ENCODE measurements at places on chromosomes 3 and 15. TPM values are rescaled to one million over a fixed set of nuclear protein-coding genes. Genes with fewer than 3 reads are reported as not detected.
A peak's percentile ranks its signal among the peaks of the same experiment; 100 is the strongest.

Gene LMAN1L
- 0.39 TPM for total RNA-seq

DNA sequence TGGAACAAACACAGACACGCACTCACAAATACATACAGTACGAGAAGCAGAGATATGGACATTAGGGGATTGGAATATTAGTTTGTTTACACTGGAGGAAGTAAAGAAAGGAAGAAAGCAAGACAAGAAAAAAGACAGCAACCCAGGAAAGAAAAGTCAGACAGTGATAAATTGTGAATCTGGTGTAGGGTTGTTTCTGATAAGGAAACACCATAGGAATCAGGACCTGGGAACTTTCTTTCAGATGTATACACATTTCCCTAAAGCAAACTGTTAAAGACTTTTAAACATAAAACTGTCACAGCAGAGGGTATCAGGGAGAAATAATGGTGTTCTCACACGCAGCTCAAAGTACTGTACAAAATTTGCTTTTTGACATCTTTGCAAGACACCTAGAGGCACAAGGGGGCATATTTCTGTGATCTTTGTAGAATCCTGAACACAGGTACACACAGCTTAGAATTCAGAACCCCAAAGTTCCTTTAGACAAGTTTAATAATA, 153.7 kb downstream of the TUSC7 start:
- no peak for DNase-seq

- DNase-seq: no peak
These were observed 2.6 kb downstream of the SLC15A2 start for GRCh38 chr3:121896823-121897222.

DNA sequence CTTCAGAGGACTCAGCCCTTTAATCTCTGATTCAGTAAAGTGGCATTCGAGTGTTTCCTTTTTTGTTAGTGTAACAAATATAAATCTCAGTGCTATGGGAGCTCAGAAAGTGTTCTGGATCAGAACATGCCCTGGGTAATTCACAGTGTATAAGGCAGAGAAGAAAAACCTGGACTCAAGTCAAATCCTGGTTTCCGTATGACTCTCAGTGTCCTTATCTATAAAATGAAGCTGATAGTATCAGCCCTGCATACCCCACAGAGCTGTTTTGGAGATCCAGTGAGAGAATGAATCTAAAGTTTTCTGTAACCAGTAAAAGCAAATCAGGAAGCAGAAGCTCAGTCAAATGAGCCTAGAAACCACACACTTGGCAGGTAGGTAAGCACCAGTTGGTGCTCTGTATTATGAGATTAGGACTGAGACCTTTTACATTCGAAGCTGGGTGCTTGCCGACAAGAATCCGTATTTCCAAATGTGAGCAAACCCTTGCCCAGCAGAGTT, 67.2 kb downstream of the IL1RAP start:
- no peak for DNase-seq

Gene CTSH
- total RNA-seq: 32.8 TPM

- no peak for DNase-seq
These were observed 65.7 kb downstream of the CMTM8 start for GRCh38 chr3:32303977-32304881.

Gene GTF2E1
- total RNA-seq: 30.2 TPM

- no peak for DNase-seq
These were observed 1444.5 kb upstream of the CADM2 start for GRCh38 chr3:83514130-83514914.

DNA sequence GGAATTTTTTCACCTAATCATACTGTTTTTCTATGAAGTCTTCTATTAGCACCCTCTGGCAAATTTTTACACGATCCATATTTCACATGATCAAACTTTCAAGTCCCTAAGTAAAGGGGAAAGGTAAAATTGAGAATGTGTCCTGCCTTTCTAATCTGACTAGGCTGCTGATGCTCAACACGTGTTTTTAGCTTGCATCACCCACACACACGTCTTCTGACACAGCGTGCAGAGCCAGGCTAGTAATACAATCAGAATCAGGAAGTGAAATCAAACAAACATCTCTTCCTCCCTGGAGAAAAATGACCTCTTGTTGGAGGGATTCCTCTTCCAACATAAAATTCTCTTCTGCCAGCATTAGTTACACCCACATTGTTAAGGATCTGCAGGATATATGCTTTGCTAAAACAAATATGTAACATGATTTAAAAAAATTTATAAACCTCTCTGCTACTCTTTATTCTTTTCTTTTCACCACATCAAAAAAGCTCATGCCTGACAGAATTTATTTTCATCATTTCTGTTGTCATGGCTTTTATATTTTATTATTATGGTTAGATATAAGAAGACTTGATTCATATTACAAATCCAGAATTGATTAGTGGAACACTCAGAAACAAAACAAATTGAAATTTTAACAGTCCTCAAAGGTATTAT, 122.4 kb downstream of the RAP2B start:
- DNase-seq: peak; percentile 54

Gene EOMES
- total RNA-seq: 4.8 TPM

DNA sequence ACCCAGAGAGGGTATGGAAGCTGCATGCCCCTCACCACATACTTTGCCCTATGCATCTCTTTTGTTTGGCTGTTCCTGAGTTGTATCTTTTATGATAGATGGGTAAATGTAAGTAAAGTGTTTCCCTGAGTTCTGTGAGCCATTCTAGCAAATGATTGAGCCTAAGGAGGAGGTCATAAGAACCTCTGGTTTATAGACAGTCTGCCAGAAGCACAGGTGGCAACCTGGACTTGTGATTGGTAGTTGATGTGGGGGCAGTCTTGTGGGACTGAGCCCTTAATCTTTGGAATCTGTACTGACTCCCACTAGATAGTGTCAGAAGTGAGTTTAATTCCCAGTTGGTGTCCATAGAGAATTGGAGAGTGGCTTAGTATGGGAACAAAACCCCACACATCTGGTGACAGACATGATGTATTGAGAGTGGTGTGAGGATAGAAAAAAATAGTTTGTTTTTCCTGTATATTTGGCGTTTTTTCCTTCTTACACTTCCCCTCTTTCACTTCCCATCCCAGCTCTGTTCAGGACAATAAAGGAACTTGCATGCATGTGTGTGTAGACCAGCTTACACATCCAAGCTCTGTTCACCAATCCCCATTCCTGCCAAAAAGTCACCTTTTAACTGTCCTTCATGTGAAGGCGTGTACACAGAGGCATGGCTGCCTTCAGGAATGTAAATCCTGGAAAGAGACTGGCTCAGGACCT, 38.1 kb upstream of the SPPL2A start:
- DNase-seq: no peak

DNA sequence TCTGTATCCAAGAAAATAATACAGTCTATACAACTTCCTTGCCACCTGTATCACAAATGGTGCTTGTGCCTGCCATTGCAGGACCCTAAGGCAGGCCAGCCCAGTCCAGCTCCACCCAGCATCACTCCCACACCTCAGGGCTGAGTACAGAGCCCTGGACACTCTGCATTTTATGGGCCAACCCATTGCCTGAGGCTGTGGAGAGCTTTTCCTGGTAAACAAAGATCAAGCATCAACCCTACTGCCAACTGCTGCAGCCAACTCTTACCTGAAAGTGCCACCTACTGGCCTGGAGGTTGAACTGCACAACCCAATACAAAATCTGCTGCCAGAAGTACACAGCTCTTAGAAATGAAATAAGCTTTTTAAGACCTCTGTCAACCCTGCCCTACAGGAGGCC, 1082.2 kb downstream of the NAALADL2 start:
- no peak for DNase-seq

- no peak for DNase-seq
These were observed 211.4 kb upstream of the SETMAR start for GRCh38 chr3:4091786-4092185.

DNA sequence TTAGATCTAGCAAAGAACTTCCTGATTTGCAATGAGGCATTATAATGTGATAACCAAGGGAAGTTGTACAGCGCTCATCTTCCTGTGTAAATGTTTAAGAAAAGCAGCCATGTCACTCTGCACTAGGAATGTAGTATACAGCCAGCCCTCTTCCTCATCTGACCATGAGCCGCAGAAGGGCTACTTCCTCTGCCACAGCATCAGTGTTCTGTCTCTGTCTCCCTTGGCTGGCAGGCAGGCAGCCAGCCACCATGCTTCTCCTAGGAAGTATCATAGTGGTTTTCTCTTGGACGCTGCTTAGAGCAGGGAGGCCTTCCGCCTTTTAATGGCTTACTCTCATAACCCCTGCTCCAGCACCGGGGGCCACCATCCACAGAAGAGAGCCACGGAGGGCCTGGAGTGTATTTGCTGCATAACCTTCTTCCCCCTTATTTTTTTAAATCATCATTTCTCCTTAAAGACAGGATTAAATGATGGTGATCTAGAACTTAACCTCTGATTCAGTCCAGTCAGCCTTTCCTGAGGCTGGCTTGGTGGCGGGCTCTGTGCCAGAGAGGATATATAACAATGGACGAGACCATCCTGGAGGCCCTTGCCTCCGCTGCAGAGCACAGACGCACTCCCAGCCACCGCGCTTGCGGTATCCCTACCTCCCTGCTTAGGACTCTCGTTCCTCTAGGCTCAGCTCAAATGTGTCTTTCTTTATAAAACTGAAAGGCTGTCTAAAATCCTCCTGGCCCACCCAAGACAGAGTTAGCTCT, 57.3 kb upstream of the PLXNA1 start:
- DNase-seq: no peak

Gene RBPMS2
- total RNA-seq: not detected

DNA sequence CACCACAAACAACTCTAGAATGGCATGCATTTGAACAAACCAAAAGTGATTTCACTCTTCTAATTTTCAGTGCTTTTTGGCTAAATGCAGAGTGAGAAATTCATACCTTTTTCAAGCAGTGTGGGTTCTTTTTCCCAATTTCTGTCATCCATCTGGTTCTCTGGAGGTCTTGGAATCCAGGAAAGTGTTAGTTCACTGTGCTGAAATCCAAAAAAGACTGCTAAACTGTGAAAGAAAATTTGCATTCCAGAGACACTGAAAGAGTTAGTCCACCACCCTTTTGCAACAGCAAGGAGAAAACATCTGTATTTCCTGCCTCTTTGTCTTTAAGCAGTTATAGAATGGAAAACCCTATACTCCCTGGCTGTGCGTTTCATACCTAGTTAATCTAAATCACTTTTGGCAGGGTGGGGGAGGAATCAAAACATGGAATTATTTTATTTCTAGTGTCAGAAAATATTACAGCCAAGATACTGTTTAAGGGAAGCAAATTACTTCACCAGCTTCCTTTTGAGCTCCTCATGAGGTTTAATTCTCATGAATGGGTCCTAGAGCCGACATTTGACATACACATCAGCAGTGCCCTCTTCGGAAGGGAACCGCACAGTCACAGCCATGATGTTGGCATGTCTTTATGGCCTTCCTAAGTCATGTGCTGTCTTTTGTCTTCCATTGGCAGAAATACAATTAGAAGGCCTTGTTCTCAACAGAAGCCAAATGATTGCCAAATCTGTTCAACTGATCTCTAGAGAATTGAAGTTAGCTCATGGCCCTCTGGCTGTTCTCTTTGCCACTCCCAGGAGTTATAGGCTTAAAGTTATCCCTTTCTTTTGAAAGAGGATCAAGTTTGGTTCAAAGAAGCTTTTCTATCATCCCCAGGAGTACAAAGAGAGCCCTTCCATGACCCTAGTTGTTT, 317.7 kb upstream of the TPRG1 start:
- DNase-seq: no peak

DNA sequence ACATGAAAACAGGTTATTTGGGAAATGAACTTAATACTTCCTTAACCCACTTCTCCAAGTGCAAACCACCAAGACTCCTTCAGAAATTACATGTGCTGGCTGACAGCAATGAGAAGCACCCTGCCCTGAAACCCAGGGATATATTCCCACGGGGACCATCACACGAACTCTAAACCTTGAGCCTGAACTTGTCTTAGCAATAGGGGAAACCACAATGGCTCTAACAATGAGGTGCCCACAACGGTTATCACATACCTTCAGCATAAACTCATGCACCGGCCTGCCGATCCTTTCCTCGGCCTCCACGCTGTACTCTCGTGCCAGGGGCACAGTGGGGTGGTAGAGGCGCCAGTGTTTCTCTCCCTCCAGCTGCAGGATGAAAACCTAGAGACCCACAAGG, 13.4 kb downstream of the RIOX2 start:
- DNase-seq: no peak

Gene OCA2
- total RNA-seq: not detected

Gene CLDN1
- total RNA-seq: not detected

DNA sequence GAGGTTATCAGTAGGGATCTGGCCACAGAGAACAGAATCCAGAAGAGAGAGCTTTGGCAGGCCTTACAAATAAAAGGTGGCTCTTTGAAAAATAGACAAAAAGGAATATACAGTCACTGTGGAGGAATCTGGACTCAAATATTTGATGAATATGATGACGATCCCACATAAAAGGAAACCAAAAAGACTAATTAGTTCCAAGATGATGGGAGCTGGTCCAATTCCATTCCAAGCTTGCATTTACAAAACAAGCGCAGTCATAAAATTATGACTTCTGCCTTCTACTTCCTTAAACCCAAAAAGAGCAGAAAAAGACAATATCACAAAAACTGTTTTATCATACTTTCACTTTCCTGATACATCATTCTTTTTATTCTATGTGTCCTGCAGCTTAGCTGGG, 285.8 kb downstream of the DIPK2A start:
- no peak for DNase-seq

DNA sequence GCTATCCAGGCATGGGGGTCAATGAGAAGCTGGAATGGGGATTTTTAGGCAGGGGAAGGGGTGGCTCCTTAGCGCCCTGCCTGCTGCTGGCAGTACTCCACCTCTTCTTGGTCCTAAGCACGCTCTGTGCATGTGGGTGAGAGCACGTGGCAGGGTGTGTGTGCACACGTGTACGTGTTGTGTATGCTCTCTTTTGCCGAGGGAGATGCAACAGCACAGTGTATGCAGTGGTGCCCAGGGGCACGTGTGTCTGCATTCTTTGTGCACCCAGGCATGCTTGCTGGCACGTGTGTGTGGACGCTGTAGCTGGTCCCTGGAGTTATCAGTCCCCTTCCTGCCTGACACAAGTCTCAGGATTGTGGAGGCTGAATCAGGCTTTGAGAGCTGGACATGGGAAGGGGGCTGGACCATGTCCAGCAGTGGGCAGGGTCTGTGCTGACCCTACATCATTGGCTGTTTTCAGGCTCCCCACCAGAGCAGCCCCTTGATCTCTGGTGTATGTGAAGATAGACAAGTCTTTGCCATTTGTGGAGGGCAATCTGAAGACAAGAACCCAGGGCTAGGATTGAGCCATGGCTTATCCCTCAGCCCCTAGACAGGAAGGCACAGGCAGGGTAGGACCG, 1.9 kb upstream of the CAMKV start:
- no peak for DNase-seq

- no peak for DNase-seq
These were observed 194.2 kb upstream of the PROK2 start for GRCh38 chr3:71979175-71979574.

Gene SPINK8
- total RNA-seq: not detected

DNA sequence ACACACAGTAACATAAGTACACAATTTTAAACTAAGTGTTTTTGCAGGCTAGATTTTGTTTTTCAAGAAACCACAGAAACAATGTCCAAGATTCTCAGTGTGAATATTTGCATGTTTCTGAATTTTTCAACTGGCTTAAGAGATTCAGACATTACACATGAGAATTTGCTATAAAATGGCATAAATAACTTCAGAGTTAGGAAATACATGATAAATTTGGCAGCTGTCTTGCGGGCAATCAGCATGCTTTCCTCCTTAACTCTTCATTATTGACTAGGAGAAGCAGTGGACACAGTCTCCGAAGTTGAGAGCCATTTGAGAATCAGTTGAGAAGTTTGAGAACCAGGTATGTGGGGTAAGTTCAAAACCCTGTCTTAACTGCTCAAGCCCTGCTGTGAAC, 625.6 kb upstream of the SGO1 start:
- DNase-seq: no peak

Gene CILP
- 0.44 TPM for total RNA-seq

- DNase-seq: no peak
These were observed 137.5 kb downstream of the LRRK1 start for GRCh38 chr15:101056366-101057334.

Data from CD4-positive, alpha-beta memory T cell (primary cell).